Fibroblast of skin of left biceps (primary cell): ENCODE measurements at places on chromosomes 16 and 17.
A peak's percentile ranks its signal among the peaks of the same experiment; 100 is the strongest.

DNA sequence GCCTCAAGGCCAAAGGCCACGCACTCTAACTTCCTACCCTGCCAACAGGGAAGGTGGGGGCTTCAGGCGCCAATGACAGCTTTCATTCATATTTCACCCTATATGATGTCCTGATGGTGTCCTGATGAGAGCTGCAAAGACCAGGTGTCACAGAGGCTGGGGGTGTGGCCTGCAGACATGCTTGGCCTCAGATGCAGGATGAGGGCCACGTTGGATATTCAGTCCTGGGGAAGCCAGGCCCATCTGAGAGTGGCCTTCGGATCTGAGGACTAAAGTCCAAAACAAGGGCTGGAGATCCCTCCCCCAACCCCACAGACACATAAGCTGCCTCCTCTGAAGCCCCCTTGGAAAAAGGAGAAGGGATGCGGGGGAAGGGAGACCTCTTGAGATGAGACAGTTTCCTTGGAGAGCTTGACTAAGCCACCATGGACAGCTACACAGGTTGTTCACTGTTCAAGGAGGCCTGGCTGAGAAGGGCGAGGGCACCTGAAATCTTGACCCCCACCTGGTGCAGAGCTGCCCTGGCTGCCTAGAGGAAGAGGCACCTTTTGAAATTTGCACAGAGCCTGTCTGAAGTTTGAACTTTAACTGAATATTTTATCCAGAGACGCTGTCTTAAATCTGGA is 24.3 kb upstream of the GSG1L start:
- DNase-seq: no peak

DNA sequence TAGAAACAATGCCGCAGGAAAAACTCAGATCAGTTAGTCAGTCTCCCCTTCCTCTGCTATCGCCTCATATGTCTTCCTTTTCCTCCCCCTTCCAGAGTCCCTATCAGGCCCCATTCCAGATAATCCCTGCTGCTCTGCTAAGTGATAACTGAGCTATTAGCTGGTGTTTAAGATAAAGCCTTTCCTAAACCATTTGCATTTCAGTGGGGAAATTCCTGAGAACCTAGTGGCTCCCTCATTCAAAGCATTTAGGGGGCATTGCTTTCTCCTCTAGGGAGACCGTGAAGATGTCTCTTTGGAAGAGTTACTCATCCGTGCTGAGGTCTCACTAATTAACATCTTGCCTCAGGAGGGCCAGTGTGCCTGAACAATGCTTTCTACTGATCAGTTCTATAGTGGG is 401.6 kb downstream of the NPIPA7 start:
- DNase-seq: no peak

DNA sequence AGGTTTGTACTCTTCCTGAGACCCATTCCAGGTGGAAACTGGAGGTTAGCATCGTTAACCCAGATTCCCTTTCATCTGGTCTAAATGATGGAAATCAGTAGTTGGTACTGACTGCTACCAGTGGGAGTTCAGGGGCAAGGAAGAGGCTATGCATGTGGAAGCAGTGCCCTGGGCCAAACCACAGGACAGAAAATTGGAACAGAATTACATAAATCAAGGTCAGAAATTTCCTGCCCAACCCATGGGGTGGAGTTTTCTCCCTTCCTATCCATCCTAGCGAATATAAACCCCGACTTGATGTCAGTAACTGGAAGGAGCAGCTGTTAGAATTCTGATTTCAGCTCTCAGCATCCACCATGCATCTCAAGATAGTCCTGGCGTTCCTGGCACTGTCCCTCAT is at the start of gene AOC2:
Gene AOC2, plus strand, starts transcription at position 310 of the 400 bp plus-strand sequence. Its CDS starts 47 bp downstream, at position 357.
- no peak for DNase-seq

GRCh38 chr16:58426966-58427365 is 34.7 kb downstream of the GINS3 start:
- no peak for DNase-seq

GRCh38 chr17:18006495-18007239 is 32.3 kb downstream of the ATPAF2 start:
- DNase-seq: no peak

GRCh38 chr17:50328363-50329325 is 17.3 kb upstream of the XYLT2 start:
- no peak for DNase-seq

DNA sequence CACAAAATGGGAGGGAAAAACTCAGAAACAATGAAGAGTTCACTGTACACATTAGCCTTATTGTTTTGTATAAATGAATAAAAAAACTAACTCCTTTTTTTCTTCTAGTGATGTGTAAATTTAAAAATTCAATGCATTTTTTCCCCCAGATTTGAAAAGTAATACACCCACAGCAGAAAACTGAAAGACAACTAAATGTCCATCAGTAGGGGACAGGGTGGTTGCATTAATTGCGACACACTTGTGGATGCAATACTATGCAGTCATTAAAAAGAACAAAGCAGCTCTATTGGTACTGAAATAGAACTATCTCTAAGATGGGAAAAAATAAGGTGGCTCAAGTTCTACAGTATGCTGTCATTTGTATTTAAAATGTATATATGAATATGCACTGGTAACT is 13.7 kb upstream of the WIPI1 start:
- DNase-seq: no peak

DNA sequence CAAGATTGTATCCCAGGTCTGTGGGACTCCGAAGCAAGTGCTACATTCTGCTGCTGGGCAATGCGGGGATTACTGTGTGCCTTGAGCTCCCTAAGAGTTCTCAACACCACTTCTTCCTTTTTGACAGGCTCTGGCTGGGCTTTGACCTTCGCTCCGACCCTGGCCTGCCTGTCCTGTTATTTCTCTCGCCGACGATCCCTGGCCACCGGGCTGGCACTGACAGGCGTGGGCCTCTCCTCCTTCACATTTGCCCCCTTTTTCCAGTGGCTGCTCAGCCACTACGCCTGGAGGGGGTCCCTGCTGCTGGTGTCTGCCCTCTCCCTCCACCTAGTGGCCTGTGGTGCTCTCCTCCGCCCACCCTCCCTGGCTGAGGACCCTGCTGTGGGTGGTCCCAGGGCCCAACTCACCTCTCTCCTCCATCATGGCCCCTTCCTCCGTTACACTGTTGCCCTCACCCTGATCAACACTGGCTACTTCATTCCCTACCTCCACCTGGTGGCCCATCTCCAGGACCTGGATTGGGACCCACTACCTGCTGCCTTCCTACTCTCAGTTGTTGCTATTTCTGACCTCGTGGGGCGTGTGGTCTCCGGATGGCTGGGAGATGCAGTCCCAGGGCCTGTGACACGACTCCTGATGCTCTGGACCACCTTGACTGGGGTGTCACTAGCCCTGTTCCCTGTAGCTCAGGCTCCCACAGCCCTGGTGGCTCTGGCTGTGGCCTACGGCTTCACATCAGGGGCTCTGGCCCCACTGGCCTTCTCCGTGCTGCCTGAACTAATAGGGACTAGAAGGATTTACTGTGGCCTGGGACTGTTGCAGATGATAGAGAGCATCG is 2.4 kb downstream of the SLC16A13 start:
- DNase-seq: no peak

- no peak for DNase-seq
Observed at GRCh38 chr16:78290872-78291591, 191.6 kb downstream of the WWOX start.

GRCh38 chr17:30292286-30292858 is 628 bp upstream of the BLMH start:
- peak; percentile 15 for DNase-seq

DNA sequence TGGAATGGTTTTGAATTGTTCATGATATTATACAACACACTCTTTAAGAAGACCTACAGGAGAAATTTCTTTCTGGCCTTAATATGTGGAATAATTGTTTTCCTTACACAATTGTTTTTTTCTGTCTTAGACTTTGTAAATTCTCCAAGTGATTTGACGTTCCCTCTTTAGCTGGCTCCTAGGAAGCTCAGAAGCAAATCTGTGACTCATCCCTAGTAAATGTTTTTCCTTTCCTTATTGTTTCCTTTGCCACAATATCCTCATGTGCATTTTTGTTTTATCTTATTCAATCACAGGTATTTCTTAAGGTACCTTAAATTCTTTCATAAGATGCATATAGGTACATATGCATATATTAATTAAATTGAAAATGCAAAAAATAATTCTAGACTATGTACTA is 13.5 kb downstream of the KIAA0753 start:
- DNase-seq: no peak

DNA sequence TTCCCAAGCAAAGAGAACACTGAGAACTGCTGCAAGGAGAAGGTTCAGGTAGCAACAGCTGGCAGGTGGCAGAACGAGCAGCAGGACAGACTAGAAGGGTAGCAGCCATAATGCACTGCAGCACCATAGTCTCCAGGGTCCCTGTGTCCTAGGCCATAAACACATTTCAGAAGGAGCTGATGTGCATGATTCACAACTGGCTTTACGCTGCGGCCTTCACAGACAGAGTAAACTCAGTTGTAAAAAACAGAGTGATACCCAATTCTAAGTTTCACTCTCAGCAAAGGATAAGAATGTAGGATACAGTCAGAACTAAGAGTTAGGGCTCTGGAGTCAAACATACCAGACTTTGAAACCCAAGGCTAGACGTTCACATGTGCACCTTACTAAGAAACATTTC is 24.4 kb downstream of the ARHGAP17 start:
- DNase-seq: no peak

GRCh38 chr16:52114379-52114778 is 432.6 kb downstream of the TOX3 start:
- no peak for DNase-seq

DNA sequence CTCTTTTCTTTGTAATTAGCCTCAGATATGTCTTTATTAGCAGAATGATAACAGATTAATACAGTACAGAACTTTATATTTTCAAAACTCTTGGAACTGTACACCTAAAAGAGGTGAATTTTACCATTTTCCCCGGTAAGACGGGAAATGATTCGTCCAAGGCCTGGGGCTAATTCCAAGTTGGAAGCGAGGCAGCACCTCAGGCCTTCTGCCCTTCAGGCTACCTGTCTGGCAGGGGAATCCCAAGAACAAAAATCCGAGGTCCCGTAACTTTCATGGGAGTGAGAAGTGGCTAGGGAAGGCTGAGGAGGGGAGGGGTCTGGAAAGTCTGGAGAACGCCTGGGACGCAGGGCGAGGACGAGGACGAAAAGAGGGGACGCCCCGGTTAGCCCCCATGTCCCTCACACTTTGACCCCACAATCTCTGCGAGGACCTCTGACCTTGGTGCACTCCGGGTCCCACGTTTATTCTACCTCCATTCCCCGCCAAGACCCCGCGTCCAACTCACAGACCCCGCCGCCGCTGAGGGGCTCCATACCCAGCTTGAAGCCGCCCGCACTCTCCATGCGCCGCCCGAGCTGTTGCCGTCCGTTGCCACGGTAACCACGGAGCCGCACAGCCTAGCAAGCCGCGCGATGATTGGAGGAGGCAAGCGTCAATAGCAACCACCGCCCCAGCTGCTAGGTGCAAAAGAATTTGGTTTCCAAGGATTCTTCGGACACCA is at the start of gene HYDIN:
Gene HYDIN, minus strand, starts transcription at position 601 of the 724 bp plus-strand sequence. CDS start 43,827 bp downstream, outside the sequence.
- DNase-seq: peak; percentile 5

DNA sequence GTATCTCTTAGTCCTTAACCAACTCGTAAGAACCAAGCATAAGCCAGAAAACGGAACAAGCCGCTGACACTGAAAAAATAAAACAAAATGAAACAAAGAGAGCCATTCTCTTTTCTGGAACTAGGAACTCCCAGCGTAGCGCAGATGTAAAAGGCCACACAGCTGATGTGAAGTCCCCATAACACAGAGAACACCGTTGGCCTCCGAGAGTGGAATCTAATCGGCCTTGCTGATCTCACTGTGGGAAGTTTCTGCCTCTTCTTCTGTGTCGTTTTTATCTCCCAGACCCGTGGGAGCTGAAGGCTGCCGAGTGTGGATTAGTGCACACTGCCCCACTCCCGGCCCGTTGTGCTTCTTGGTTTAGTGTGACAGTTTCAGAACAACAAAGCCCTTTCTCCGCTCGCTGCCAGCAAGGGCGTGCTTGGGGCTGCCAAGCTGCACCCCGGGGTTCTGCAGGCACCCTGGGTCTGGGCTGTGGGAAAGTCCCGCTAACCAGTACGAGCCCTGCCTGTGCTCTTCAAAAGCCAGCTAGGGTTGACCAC is 21.7 kb downstream of the TTYH2 start:
- no peak for DNase-seq

- no peak for DNase-seq
Observed at GRCh38 chr17:28743243-28744103, at the start of gene TRAF4. Gene TRAF4, plus strand, starts transcription at chr17:28744011. Its CDS starts 102 bp downstream, at chr17:28744113.

- DNase-seq: no peak
Observed at GRCh38 chr16:72995151-72995881, 52.6 kb downstream of the ZFHX3 start.

DNA sequence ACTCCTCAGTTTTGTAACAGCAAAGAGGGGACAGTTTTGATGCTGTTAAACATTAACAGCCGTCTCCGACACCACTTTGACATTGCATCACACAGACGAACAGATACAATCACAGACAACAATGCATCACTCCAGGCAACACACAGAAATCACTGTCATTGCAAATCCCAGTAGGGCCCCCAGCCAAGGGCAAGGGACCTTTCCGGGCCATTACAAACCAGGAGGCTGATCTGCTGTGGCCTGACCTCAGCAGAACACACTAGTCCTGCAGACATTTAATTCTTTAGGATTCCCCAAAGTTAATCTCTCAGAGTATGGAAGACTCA is 136.2 kb upstream of the RCVRN start:
- DNase-seq: no peak

GRCh38 chr16:17724242-17724898 is 253.6 kb upstream of the XYLT1 start:
- DNase-seq: peak; percentile 44

- DNase-seq: peak; percentile 86
Observed at GRCh38 chr16:72256398-72257066, 84.6 kb upstream of the PMFBP1 start.

DNA sequence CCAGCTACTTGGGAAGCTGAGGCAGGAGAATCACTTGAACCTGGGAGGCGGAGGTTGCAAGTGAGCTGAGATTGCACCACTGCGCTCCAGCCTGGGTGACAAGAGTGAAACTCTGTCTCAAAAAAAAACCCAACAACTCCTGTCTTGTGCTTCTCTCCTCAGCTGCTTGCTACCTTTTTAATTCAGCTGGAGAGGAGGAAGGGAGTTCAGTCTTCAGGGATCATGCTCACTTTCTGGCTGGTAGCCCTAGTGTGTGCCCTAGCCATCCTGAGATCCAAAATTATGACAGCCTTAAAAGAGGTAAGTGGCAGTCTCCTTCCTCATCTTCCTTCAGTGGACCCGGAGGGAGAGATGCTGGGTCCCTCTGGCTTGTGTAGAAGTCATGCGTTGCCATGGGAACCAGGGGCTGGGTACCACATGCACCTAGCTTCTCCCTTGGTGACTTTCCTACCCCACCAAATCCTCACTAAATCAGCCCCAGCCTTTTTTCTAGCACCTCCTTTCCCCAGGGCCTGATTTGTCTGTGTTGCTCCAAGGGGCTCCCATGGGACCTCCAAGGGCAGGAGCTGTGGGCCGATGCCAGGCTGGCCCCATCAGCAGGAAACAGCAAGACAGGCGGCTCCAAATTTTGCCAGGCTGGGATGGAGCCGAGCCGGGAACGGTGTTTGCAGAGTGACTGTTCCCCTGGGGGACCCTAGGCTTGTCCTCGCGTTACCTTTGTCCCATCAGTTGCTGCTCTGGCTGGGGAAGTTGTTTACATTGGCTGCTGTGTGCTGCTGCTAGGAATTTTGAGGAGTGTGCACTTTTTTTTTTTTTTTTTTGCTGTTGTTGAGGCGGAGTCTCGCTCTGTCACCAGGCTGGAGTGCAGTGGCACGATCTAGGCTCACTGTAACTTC is 65.2 kb downstream of the ABCC1 start:
- no peak for DNase-seq
